Osteoblast (primary cell): ENCODE measurements at places on chromosomes 4 and X.

- no peak overlapping the region for H3K4me3 ChIP-seq
- DNase-seq: peak; percentile 82
- no peaks in the 10 kb centered on the region for H3K4me1 ChIP-seq
These were observed 27.9 kb upstream of the ZCCHC12 start for GRCh38 chrX:118795528-118796280.

- H3K27ac ChIP-seq: no peak overlapping the region
- no peaks in the 10 kb centered on the region for H3K4me1 ChIP-seq
- no peaks in the 10 kb centered on the region for H3K36me3 ChIP-seq
These were observed 53.1 kb downstream of the ARHGEF38 start for GRCh38 chr4:105605493-105605892.

DNA sequence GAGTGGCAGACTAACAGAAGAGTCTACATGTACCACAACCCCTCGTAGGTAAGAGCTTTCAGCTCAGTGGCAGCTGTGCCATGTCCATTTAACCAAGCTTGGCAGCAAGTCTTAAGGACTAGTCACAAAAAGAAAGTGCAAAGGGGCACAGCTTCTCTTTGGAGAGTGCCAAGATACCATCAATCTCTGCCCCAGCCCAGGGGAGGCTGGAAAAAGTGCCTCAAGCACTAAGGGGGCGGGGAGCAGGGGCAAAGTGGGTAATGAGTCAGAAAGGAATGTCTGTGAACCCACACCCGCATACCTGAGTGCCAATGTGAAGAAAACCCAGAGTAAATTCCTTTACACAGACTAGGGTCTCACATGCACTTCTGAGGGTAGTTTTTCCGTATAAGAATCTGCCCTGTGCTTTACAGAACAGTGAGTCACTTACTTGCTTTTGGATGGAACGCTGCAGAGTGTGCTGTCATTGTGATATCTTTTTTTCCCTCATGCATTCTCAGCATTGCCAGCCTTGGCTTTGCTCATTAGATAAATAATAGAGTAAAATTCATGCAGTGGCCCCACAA lies 219.8 kb downstream of the ZNF674 start:
- H3K4me1 ChIP-seq: peaks cover 27% of the 10 kb centered on the region
- peak overlapping the region; percentile 59 for H3K27ac ChIP-seq
- DNase-seq: peak; percentile 79
- peak overlapping the region; percentile 5 for H3K4me3 ChIP-seq

DNA sequence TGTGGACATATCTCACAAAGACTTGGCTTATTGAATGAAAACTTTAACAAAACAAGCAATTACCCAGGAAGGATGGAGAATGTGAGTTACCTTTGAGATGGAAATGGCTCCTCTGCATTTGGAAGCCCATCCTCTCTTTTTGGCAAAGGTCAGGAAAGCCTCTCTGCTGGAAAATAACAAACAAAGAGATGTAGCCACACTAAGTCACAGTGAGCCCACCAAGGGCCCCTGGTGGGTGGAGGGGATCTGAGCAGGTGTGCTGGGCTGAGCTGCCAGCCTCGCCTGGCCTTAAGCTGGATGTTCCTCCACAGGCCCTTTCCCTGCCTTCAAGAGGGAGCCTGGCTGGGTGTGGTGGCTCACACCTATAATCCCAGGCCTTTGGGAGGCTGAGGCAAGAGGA lies 269.2 kb downstream of the HNRNPD start:
- no peak for DNase-seq
- H3K4me3 ChIP-seq: no peak overlapping the region
- H3K27me3 ChIP-seq: no peaks in the 10 kb centered on the region
- H3K27ac ChIP-seq: no peak overlapping the region

- no peaks in the 10 kb centered on the region for H3K27me3 ChIP-seq
- no peak for DNase-seq
- peak overlapping the region; percentile 74 for H3K4me3 ChIP-seq
- H3K36me3 ChIP-seq: no peaks in the 10 kb centered on the region
- peaks cover 8% of the 10 kb centered on the region for H3K4me1 ChIP-seq
These were observed 1.0 kb upstream of the ACSL1 start for GRCh38 chr4:184826691-184827270.

GRCh38 chr4:97548943-97549583 lies 594.2 kb downstream of the STPG2 start:
- H3K4me3 ChIP-seq: no peak overlapping the region
- no peaks in the 10 kb centered on the region for H3K36me3 ChIP-seq
- no peak overlapping the region for H3K27ac ChIP-seq
- H3K4me1 ChIP-seq: no peaks in the 10 kb centered on the region

DNA sequence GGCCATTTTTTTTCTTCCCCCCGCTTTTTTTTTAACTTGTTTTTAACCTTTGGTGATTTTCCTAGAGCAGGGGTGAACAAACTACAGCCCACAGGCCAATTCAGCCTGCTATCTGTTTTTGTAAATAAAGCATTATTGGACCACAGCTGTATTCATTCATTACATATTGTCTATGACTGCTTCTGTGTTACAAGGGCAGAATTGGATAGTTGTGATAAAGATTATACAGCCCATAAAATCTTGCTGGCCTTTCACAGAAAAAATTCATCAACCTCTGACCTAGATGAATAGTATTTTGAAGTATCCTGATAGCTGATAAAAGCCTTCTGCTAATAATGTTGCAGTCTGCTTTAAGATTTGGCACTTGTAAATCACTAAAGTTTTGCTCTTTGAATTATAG lies 63.4 kb downstream of the SMAD1 start:
- H3K27me3 ChIP-seq: no peaks in the 10 kb centered on the region
- no peaks in the 10 kb centered on the region for H3K4me1 ChIP-seq
- H3K36me3 ChIP-seq: peaks cover 1% of the 10 kb centered on the region
- no peak for DNase-seq
- H3K4me3 ChIP-seq: no peak overlapping the region

DNA sequence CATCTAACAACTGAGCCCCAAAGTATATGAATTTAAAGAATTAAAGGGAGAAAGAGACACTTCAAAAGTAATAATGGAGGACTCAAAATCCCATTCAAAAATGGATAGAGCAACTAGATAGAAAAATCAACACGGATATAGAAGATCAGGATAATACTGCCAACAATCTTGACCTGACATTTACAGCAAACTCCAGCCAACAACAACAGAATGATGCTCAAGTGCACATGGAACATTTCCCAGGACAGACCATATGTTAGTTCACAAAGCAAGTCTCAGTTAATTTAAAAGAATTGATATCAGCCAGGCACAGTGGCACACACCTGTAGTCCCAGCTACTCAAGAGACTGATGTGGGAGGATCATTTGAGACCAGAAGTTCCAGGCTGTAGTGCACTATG lies 72.0 kb upstream of the SMARCAD1 start:
- DNase-seq: no peak
- no peaks in the 10 kb centered on the region for H3K36me3 ChIP-seq
- no peaks in the 10 kb centered on the region for H3K27me3 ChIP-seq
- H3K4me3 ChIP-seq: no peak overlapping the region
- no peak overlapping the region for H3K27ac ChIP-seq
- no peaks in the 10 kb centered on the region for H3K4me1 ChIP-seq

DNA sequence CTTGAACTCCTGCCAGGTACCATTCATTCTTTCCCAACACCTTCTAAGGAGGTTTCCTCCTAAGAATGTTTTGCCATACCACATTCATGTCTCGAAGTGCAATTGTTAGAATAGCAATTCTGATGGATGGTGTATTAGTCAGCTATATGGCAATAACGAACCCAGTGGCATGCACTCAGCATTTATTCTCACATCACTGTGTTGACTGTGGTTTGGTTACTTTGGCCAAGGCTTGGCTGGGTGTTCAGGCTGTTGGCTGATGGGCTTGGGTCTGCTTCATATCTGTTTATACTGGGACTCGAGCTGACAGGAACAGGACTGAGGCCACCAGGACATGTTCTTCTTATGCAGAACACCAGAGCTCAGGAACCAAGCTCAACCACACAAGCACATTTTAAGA lies 31.7 kb downstream of the PSAPL1 start:
- no peak for DNase-seq
- no peaks in the 10 kb centered on the region for H3K4me1 ChIP-seq
- H3K4me3 ChIP-seq: no peak overlapping the region
- H3K36me3 ChIP-seq: no peaks in the 10 kb centered on the region
- peaks cover 26% of the 10 kb centered on the region for H3K27me3 ChIP-seq

DNA sequence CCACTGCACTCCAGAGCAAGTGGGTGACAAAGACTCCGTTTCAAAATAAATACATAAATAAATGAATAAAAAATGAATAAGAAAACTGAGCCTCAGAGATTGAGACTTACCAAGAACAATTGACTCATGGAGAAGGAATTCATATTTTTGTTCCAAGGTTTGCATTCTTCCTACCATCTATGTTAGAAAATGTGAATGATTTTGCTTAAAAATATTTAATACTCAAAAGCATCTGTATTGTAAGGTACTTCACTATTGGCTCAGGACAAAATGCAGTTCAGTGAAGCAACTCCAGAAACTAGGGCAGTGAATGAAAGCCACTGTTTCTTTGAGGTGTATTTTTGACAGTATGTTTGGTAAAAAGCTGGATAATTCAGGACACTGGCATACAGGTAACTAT lies 54.1 kb downstream of the XAGE2 start:
- H3K27ac ChIP-seq: no peak overlapping the region
- peak; percentile 54 for DNase-seq
- no peaks in the 10 kb centered on the region for H3K36me3 ChIP-seq
- peaks cover 8% of the 10 kb centered on the region for H3K27me3 ChIP-seq
- peaks cover 26% of the 10 kb centered on the region for H3K4me1 ChIP-seq
- no peak overlapping the region for H3K4me3 ChIP-seq

DNA sequence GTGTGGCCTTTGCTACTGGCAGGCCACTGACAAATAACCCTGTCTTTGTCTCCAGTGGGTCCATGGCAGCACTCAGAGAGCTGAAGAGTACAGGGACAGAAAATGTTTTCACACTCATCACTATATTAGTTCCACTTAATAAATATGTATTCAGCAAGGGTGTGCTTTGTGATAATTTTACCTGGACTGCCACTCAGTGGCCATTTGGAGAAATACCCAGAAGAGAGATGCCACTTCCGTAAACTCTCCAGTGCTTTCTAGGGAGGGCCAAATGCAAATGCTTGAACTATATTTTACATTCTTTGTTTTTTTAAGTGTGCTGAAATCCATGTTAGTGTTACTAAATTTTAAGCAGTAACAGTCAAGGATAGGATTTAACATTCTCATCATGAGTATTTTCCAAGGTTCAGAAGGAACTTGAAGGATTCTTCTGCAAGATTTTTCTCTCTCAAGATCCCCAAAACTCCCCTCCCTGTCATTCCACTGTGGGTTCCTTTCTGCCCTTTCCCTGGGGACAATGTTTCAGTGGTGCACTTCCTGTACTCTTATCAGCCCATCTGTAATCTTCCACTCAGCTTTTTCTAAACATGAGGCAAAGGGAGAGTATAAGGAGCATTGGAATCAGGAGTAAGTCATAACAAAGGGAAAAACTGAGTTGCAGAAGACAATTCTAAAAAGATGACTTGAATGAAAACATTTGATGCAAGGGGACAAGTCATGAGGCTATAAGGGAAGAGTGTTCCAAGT lies 46.0 kb downstream of the TFDP3 start:
- H3K4me1 ChIP-seq: no peaks in the 10 kb centered on the region
- H3K36me3 ChIP-seq: no peaks in the 10 kb centered on the region
- no peak overlapping the region for H3K4me3 ChIP-seq
- peaks cover 11% of the 10 kb centered on the region for H3K27me3 ChIP-seq

DNA sequence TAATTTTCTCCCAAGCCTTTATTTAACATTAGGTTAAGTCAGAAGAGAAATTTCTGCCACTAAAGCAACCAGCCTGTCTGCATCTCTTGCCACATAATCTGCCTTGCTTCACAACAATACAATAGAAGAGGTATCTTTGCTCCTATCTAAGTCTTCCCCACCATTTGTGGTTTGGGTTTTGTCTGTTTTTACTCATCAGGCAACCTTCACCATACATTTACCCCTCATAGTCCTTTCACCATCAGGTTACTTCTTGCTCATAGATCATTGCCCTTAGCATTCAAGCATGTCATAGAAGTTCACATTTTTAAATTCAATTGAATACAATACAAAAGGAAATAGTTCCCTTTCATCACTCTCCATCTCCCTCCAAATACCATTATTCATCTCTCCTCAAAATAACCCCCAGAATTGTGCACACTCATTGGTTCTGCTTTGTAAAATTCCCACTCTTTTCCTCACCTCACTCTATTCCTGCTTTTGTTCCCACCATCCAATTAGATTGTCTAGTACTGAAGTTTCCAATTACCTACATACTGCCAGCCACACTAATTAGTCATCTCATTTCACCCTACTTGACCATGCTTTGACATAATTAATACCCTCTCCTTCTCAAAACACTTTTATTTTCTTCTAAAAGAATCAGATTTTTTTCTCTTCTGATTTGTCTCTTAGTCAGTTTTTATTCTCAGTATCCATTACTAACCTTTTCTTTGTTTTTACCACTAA lies 1957.0 kb upstream of the AGA start:
- H3K27me3 ChIP-seq: no peaks in the 10 kb centered on the region
- no peak overlapping the region for H3K4me3 ChIP-seq
- DNase-seq: no peak
- H3K4me1 ChIP-seq: no peaks in the 10 kb centered on the region
- H3K27ac ChIP-seq: no peak overlapping the region

DNA sequence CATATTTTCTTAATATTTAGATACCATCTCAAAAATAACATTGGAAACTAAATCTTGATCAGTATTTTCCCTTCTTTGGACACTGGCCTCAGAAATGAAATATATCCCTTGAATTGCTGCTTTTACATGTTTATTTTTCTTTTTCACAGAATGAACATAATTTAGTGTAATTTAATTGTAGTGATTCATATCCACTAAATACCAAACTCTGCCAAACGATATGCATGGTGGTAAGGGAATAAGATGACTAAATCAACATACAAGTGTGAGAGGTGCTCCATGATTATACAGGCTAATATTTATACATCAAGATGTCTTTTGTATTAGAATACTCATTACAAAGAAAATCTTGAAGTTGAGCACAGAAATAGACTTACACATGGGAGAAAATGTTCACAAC lies 216.8 kb upstream of the PACRGL start:
- no peaks in the 10 kb centered on the region for H3K27me3 ChIP-seq
- H3K36me3 ChIP-seq: no peaks in the 10 kb centered on the region
- no peak overlapping the region for H3K4me3 ChIP-seq
- no peak overlapping the region for H3K27ac ChIP-seq
- no peak for DNase-seq

GRCh38 chr4:47483745-47484144 lies 1.3 kb upstream of the ATP10D start:
- H3K27ac ChIP-seq: no peak overlapping the region
- H3K36me3 ChIP-seq: no peaks in the 10 kb centered on the region
- H3K4me1 ChIP-seq: peaks cover 13% of the 10 kb centered on the region
- DNase-seq: no peak
- no peak overlapping the region for H3K4me3 ChIP-seq

DNA sequence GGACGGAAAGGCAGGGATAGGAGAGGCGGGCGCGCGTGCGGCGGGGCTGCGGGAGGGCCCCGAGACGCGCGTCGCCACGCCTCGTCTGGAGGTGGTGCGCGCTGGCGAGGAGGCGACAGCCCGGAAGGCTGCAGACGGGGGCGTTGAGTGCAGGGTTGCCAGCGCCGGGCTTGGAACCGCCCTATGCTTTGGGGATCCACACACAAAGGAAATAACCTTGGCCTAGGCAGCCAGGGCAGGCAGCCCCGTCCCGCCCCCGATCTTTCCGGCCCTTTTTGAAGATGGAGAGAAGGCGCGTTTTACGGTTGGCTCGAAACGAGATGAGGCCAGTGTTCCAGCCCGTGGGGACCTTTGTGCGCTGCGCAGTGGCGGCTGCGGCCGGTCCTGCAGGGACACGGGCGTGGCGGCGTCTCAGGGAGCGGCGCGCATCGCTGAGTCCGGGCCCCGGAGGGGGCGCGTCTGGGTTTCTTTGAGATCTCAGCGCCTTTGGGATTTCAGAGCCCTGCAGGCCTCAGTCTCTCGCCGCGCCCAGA lies 50.8 kb upstream of the TRIM2 start:
- H3K4me1 ChIP-seq: peaks cover 15% of the 10 kb centered on the region
- peak overlapping the region; percentile 68 for H3K4me3 ChIP-seq
- no peaks in the 10 kb centered on the region for H3K36me3 ChIP-seq
- peak; percentile 79 for DNase-seq
